ENCODE measurements at places on chromosomes 7 and 10.

GRCh38 chr10:51297438-51297837 is 223.2 kb downstream of the PRKG1 start:
- DNase-seq, result no peak

GRCh38 chr10:81872206-81872862 is 2.7 kb upstream of the NRG3 start:
- no peak for DNase-seq

DNA sequence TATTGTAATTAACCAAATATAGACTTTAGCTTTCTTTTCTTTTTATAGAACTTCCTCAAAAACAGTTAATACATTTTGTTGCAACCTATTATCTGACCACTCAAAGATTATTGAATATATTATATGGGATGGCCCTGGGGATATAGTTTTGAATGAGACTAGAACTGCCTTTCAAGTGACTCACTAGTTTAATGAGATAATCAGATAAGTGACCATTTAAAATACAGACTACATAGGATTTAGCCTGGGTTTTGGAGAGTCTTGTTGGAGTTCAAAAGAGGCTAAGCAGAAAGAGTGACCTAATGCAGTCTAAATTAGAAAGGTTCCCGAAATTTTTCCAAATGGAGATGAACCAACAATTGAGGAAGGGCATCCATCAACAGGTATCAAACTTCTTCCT is 305.2 kb upstream of the ETV1 start:
- no peak for DNase-seq

DNA sequence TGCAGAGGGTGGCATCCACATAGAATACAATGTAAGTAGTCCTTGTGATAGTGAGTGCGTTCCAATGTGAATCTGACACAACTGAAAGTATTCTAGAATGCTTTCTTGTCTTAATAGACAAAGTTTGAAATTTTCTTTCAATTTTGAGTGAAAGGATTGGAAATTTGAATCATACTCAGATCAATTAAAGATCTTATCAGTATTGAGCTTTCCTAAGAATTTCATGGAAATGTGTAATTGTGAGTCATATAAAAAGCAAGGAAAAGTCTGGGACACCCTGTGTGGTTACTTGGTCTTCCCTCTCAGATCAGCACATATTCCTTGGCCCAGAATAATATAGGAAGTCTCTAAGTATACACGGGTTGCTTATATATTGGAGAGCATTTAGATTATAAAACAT is 99.1 kb downstream of the MBL2 start:
- no peak for DNase-seq

GRCh38 chr7:130734815-130735716 is 1.1 kb upstream of the KLF14 start:
- no peak for DNase-seq

- DNase-seq, result no peak
These were observed 114.6 kb downstream of the ITIH5 start for GRCh38 chr10:7551950-7552716.

DNA sequence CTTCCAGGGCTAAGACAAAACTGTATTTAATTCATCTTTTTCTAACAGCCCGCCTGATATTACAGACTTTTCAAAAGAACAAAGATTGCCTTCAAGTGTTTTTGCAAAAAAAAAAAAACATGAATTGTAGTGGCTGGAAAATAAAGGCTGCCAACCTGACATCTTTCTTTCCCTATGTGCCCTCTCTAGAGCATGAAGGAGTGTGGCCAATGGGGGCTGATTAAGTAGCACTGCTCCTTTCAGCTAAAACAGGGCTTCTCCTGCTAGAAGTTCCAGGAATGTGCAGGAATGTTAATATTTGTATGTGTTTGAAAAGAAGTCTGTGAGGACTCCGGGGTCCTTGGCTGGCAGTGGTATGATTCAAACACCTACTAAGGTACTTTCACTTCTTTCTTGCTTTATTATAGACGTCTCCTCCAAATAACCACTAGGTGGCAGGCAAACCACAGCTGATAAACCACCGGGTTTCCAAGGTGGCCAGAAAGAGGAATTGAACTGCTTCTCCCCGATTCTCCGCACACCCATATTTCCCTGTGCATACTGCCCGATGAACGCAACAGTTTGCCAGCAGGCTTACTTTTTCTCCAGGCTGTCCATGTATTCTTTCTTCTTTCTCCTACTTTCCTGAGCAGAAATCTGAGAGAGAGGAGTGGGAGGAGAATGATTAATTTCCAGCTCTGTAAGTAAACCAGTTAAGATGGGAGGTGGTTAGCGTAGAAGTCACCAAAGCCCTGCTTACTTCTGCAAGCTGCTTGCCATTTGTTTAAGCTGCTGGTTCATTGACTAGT is 56.8 kb upstream of the DGKI start:
- DNase-seq, result peak; percentile 77

GRCh38 chr7:94630855-94631254 is 25.1 kb downstream of the SGCE start:
- no peak for DNase-seq

- no peak for DNase-seq
These were observed 247.6 kb downstream of the EMX2 start for GRCh38 chr10:117790179-117790578.

DNA sequence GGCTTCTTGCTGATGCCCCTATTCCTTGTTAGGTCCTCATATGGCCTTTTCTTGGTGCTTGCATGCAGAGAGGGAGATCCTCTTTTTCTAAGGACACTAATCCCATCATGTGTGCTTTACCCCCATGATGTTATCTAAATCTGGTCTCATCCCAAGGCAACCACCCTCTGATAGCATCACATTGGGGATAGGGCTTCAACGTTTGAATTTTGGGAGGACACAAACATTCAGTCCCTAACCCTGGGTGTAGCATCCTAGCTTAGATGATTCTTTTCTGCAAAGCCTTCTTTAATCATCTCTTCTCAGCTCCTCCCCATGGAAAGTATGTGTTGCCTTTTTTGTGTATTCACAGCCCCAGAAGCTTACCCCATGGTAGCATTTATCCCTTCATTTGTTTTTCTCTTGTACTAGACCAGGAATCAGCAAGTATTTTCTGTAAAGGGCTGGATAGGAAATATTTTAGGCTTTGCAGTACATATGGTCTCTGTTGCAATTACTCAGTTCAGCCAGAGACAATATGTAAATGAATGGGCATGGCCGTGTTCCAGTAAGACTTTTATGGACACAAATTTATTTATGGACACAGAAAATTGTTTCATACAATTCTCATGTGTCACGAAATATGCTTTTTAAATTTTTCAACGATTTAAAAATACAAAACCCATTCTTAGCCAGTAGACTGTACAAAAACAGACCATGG is 101.5 kb upstream of the CSTF2T start:
- DNase-seq, result no peak

DNA sequence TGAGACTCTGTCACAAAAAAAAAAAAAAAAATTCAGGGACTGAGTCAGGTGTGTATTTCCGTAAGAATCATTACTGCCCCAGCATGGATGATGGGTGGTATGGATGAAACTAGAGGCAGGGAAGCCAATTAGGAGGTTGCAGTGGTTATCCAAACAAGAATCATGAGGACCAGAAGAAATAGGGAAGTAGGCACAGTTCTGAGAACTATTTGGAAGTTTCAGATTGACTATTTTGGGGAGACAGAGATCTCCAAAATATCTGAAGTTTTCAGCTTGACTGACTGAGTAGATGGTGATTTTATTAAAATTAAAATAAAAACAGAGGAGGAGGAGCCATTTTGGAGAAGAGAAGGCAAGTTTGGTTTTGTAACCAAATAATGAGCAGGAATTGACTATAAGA is 119.4 kb upstream of the NRBF2 start:
- DNase-seq, result no peak

- no peak for DNase-seq
These were observed 4.6 kb upstream of the SMARCD3 start for GRCh38 chr7:151252961-151253711.

- no peak for DNase-seq
These were observed 92.4 kb downstream of the ACTR3B start for GRCh38 chr7:152851881-152852417.

DNA sequence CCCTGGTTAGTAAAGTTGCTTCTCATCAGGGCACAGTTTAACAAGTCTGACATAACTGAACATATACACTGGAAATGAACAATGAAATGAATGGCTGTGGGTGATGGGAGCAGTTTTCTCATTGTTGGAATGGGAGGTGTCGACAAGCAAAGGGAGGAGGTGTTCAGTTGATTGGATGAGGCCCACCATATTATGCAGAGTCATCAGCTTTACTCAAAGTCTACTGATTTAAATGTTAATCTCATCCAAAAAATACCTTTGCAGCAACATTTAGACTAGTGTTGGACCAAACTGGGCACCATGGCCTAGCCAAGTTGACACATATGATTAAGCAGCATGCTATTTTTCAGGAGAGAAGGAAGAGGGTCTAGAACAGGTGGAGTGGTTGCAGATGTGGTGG is 201.7 kb downstream of the RAMP3 start:
- no peak for DNase-seq

DNA sequence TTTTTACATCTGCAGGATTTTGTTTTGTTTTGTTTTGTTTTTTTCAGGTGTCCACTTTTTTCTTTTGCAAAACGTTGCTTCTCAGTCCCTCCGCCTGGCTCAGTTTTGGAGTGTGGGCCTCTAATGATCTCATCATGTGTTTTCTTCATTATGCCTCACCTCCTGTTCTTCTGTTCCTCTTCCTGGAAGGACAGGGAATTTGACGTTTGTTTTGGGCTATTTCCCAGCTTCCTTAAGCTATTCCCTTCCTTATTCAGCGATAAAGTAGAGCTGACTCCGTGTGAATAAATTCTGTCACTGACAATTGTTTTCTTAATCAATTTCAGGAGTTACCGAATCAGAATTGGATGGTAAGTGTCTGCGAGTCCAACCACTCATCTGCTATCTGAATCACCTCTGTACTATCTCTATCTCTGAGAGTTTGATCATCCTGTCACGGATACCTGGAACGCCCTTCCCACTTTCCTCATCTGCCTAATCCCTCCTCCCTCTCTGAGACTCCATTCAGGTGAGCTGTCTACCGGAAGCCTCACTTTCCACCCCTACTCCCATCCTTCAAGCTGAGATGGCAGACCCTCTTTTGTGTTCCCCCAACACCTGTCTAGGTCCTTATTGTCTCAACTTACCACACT is 218.4 kb downstream of the GATA3 start:
- no peak for DNase-seq

- DNase-seq, result no peak
These were observed 19.1 kb downstream of the DNAJB12 start for GRCh38 chr10:72335394-72336258.

DNA sequence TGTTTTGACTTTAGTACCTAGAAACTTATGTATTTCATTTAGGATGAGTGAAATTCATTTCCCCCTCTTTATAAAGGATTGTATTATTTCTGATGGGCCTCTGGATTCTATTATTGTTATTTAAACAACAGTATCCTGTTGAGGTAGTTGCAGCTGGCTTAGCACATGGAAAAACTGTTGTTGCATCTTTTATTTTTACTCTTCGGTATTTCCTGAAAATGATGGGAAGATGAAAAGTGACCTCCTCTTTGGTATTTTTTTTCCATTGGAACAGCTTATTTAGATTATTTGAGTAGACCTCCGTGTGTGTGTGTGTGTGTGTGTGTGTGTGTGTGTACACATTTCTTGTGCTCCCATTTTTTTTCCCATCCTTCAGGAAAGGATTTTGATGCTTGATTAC is 129.8 kb downstream of the PRKG1 start:
- no peak for DNase-seq

GRCh38 chr10:115801992-115802391 is 471.0 kb downstream of the GFRA1 start:
- no peak for DNase-seq

GRCh38 chr7:138460649-138461607 is 869 bp downstream of the TRIM24 start:
- DNase-seq, result peak; percentile 46

DNA sequence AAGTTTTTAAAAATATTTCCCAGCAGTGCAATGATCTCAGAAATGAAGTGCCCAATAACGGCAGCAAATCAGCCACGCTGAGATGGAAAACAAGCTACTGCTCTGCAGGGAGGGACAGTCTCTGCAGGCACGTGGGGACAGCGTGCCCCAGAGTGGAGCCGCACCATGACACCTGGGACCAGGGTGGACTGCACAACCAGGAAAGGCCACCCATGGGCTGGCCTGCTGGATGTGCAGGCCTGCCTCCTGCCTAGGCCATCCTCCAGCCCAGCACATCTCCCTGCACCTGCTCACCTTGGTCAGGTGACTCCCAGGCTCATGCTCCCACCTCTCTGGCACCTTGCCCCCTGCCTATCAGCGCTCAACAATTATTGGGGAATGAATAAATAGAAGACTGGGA is 80.4 kb downstream of the VSTM4 start:
- DNase-seq, result no peak

GRCh38 chr7:140375892-140376730 is 22.2 kb downstream of the SLC37A3 start:
- DNase-seq, result no peak

GRCh38 chr10:59844436-59844835 is 61.9 kb downstream of the CCDC6 start:
- DNase-seq, result no peak

DNA sequence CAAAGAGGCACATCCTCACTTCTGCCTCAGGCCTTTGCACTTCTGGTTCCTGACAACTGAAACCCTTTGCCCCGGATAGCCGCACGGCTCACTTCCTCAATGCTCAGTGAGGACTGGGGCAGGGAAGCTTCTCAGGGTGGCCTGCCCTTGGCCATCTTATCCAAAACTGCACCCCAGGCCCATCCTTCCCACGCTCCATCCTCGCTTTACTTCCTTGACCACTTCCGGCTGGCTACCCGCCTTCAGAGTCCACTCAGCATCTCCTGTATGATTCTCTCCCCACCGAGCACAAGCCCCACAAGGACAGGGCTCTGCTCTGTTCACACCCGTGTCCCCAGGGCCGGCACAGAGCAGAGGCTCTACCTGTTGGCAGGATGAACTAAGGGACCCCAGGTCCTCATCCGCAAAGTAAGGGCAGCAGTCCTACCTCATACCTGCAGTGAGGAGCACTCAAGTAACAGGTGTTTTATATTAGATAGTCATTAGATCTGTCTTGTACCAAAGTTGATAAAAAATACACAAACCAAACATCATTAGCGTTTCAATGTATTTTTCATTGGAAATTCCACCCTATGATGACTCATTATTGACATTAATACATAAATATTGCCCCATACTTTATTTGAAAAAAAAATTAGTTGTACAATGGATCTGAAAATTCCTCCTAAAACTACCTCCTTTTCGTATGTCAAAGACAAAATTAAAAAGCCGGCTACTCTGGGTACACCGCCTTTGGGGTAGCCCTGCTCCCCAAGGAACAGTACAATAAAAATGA is 35.0 kb downstream of the GNA12 start:
- no peak for DNase-seq

- DNase-seq, result no peak
These were observed 195.0 kb upstream of the SVIL start for GRCh38 chr10:29829776-29830175.

DNA sequence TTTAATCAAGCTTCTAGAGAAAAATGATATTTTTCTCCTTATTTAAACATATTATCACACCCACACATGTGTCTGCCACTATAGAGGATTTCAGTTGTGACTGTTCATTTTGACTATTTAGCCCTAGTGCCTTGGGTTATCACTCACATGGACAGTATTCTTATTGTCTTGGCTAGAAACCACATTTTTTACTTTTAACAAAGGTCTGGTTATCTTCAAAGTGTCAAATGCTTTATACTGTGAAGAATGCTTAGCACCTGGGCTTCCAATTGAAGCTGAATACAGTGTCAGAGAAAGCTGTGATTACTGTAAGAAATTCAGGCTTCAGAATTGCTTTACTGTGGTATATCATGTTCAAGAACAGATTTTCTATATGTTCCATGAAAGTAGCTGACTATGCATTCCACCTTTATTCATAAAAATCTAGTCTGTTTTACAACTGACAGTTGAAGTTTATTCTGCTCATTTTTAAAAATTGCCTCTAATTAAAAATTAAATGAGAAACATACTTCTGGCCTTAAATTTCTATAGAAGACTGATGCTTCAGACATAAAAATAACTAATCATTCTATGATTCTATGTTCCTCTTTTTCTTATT is 278.6 kb downstream of the SEMA3D start:
- DNase-seq, result no peak

All from A549 (cell line).